ENCODE measurements at places on chromosomes 13 and 19.

DNA sequence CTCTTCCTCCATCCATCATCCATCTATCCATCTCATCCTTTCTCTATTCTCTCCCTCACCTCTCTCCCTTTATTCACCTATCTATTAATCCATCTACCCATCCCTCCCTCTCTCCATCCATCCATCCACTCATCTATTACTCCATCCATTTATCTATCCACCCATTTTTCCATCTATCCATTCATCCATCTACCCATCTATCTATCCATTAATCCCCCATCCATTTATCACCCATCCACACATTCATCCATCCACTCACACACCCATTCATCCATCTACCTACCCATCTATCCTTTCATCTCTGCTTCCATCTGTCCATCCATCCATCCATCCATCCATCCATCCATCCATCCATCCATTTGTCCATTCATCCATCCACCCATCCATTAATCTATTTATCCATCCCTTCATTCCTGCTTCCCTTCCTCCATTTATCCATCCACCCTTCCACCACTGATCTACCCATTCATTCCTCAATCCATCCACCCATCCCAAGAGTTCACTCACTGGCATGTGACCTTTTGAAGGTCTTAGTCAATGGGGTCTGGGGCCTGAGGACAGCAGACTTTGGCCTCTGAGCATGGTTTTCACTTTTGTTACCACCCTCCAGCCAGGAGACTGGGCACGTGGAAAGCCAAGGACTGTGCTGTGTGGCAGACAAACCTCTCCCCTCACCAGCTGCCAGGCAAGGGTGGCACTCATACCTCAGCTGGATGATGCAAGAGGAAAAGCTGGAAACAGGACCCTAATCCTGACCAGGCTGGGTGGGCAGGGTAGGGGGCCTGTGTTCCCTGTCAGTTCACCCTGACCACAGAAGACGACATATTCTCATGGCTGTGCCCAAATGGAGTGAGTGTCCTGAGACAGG lies 126.7 kb downstream of the URI1 start:
- no peak for DNase-seq

GRCh38 chr13:52010890-52011631 lies at the start of gene ATP7B:
Gene ATP7B (minus strand): TSS chr13:52011450. CDS start chr13:52011337, 113 bp downstream.
- DNase-seq: peak; percentile 29

- DNase-seq: peak; percentile 43
Observed at GRCh38 chr13:30712536-30713532, 22.5 kb upstream of the ALOX5AP start.

GRCh38 chr19:6491802-6492592 lies 10.1 kb downstream of the TUBB4A start:
- no peak for DNase-seq

GRCh38 chr13:30338952-30339351 lies 31.6 kb upstream of the KATNAL1 start:
- no peak for DNase-seq

GRCh38 chr13:55992145-55992544 lies 1148.6 kb upstream of the PRR20A start:
- no peak for DNase-seq

- peak; percentile 6 for DNase-seq
Observed at GRCh38 chr13:78659732-78660494, 958 bp upstream of the OBI1 start.

GRCh38 chr19:49859682-49860335 lies 7.6 kb downstream of the PNKP start:
- DNase-seq: no peak

- DNase-seq: no peak
Observed at GRCh38 chr19:2270157-2270422, 11.9 kb downstream of the PEAK3 start.

DNA sequence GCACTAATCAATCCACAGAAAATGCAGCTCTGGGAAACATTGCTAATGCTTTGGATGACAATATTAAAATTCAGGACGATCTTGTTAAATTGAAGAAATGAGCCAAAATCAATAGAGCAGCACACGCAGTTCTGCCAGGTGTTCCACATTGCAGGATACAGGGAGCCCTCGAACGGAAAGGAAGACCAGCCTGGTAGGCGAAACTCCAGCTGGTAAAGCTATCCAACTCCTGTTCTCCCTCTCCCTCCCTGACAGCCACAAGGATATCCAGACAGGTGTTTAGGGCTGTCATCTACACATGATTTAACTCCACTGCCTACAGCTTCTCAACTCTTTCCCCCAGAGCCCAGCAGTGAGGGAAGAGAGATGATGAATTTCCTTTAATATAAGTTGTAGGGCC lies 67.7 kb downstream of the EPSTI1 start:
- no peak for DNase-seq

DNA sequence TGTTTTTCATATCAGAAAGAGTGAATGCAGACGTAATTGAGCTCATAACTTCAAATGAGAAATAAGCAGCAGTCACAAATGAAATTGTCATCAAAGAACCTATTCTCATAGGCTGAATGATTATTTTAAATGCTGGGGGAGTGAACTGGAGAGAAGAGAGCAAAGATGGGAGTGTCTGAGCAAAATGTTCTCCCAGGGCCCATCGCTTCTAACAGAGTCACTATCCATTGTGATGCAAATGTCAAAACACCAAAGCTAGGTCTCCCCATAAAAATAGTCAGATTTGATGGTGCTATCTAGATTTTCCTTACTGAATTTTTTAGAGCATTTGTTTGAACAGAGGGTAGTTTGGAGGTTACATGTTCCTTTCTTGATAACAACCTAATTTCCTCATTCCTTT lies 278.7 kb downstream of the PCDH9 start:
- DNase-seq: no peak

- DNase-seq: no peak
Observed at GRCh38 chr13:103405297-103405696, 339.1 kb upstream of the SLC10A2 start.

DNA sequence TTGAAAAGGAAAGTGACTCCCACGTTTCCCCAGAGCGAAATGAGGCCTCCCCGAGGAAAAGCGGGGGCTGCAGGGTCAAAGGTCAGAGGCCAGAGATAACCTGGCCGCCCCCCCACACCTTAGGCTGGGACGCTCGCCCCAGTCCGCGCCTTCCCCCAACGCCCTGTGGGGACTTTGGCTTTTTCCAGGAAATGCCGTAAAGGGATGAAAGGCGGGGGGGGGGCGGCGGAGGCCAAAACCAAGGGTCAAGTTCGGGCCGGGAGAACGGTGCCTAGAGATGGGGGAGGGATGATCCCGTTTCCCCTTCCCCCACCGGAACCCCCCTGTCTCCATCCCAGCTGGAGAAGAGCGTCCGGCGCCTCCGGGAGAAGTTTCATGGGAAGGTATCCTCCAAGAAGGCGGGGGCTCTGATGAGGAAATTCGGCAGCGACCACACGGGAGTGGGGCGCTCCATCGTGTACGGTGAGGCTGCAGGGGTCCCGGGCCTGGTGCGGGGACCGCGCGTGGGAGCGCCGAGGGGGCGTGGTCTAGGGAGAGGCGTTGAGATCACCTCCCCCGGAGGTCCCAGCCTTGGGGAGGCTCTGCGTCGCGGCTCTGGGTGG lies 575 bp downstream of the SHFL start:
- no peak for DNase-seq

GRCh38 chr19:16457195-16457953 lies 14.4 kb downstream of the EPS15L1 start:
- peak; percentile 65 for DNase-seq

DNA sequence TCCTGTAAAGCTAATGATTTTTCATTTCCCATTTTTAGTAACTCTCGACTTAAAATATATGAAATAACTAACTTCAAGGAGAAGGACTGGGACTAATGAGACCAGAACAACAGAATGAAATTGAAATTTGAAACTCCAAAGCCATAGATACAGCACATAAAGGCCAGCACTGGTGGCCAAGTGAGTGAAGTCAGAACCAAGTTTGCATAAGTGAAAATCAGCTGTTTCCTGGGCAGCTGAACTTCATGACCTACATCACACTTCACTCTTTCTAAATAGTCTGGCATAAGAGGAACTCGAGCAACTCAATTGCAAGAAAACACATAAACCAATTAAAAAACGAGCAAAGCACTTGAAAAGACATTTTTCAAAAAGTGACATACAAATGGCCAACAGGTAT lies 84.5 kb downstream of the DCLK1 start:
- DNase-seq: no peak

DNA sequence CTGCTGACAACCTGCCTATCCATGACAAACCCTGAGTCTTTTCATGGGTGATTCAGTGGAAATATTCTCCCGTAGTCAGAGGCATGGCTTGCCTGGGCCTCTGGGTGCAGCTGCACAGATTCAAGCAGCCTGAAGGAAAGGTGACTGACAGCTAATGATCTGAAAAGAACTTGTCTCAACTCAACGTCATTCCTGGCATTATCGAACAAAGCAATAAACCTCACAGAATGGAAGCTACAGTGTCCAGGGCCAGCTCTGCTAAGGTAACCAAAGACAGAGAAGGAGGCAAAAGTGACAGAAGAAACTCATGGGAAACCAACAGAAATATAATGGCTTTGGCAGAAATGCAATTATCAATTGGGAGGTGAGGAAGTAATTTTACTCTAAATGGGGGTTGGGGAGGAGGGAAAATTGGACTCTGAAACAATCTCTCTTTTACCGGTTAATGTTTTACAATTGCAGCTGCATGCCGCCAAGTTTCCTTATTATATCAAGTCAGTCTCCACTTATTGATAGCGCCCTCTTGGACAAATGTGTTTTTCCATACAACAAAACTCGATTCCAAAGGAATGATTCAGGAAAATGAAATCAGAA lies 12.9 kb downstream of the STARD13 start:
- DNase-seq: no peak

DNA sequence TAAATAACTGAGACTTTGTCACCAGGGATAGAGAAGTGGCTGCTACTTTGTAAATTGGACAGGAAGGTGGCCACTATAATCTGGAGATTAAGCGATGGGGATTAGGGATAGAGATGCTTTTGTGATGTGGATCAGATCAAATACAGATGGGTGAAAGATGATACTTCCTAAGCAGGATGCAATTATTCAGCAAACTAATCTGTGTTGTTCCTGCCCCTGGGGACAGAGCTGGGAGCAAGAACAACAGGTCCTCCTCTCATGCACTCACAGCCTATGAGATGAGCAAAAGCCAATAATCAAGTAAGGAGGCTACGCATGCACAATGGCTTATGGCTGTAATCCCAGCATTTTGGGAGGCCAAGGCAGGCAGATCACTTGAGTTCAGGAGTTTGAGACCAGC lies 4.6 kb downstream of the RGL3 start:
- DNase-seq: no peak

- no peak for DNase-seq
Observed at GRCh38 chr13:109419896-109420295, 366.5 kb downstream of the IRS2 start.

- peak; percentile 95 for DNase-seq
Observed at GRCh38 chr13:27194895-27195764, 23.5 kb upstream of the USP12 start.

- DNase-seq: peak; percentile 44
Observed at GRCh38 chr19:18321734-18322102, 1.2 kb downstream of the LSM4 start.

GRCh38 chr13:42577538-42577937 lies 3.6 kb downstream of the TNFSF11 start:
- DNase-seq: no peak

- no peak for DNase-seq
Observed at GRCh38 chr13:52737965-52738364, 1.7 kb downstream of the CNMD start.

DNA sequence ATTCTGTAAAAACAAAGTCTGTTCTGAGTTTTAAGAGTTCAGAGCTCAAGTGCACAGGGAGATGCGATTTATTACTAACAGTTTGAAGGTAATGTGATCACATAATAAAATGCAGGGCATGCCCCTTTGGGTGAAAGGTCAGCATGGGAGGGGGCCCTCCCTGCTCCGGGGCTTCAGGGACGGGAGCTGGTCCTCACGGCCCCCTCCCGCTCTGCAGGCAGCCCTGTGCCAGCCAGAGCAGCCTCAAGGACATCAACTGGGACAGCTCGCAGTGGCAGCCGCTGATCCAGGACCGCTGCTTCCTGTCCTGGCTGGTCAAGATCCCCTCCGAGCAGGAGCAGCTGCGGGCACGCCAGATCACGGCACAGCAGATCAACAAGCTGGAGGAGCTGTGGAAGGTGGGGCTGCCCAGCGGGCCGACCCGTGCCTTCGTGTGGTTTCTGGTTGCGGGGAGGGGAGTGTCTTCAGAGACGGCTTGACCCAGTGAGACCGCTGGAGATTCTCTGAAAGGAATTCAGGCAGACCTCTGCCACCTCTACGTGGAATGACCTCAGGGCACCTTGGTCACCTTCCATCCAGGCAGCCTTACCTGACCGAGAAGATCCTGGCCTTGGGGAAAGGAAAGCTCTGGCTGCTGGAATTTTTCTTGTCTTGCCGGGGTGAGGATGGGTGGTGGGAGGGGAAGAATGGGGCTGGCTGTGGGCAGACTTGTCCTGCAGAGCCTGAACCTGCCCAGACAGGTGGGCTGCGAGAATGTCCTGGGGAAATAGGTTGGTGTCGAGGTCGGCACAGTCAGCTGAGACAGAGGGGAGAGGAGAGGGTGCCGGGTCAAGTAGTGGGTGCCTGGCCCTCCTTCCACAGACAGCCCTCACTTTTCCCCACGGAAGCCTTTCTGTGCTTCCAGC lies 19.0 kb downstream of the UPF1 start:
- DNase-seq: no peak

DNA sequence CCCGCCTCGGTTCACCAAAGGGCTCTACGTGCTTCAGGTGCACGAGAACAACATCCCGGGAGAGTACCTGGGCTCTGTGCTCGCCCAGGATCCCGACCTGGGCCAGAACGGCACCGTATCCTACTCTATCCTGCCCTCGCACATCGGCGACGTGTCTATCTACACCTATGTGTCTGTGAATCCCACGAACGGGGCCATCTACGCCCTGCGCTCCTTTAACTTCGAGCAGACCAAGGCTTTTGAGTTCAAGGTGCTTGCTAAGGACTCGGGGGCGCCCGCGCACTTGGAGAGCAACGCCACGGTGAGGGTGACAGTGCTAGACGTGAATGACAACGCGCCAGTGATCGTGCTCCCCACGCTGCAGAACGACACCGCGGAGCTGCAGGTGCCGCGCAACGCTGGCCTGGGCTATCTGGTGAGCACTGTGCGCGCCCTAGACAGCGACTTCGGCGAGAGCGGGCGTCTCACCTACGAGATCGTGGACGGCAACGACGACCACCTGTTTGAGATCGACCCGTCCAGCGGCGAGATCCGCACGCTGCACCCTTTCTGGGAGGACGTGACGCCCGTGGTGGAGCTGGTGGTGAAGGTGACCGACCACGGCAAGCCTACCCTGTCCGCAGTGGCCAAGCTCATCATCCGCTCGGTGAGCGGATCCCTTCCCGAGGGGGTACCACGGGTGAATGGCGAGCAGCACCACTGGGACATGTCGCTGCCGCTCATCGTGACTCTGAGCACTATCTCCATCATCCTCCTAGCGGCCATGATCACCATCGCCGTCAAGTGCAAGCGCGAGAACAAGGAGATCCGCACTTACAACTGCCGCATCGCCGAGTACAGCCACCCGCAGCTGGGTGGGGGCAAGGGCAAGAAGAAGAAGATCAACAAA lies 2.6 kb downstream of the PCDH17 start:
- no peak for DNase-seq

All from fibroblast of skin of back (primary cell).